ENCODE measurements at places on chromosomes 2 and 18.
A peak's percentile ranks its signal among the peaks of the same experiment; 100 is the strongest.

DNA sequence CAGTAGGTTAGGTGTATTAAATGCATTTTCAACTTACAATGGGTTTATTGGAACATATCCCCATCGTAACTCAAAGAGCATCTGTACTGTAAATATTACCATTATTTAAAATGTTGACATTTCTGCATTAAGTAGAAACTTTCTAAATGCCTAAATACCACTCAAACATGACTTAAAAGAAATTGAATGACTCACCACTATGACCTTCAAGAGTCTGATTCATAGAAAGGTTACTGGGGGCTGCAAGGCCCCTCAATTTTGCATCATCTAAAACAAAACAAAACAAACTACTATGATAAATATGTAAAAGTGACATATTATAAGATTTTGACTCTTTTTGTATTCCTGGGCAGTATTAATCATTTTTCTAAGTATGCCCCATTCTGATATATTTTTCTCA, 7.6 kb downstream of the WDR35 start:
- DNase-seq = no peak

DNA sequence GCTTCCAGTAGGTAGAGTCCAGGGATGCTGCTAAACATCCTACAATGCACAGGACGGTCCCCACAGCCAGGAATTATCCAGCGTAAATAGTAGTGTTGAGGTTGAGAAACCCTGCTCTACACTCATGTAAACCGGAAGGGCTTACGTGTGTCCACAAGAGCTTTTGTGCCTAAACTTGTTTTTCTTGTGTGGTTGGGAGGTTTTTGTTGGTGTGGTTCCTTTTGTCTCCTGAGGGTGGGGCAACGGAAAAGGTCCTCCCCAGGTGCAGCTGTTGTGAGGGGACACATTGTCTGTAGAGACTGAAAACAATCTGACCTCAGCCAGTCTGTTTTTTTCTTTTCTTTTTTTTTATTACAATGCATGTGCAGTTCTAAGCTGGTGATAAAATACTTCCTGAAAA, 72.7 kb upstream of the MGAT5 start:
- DNase-seq = no peak

DNA sequence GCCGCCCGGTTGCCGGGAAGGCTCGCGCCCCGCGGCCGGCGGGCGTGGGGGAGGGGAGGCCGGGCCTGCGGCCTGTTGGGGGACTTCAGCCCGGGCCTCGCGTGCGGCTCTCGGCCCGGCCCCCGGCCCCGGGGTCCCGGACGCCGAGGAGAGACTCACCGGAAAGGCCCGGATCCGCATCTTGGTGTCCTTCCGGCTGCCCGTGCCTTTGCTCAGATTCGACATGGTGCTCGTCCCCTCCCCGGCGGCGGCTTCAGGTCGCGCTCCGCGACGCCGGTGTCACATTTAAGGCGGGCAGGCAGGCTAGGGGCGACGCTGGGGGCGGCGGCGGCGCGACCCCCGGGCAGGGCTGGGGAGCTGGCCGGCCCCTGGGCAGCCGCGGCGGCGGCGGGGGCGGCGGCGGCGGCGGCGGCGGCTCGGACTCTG, 365 bp downstream of the CUL3 start:
- DNase-seq = peak; percentile 40

DNA sequence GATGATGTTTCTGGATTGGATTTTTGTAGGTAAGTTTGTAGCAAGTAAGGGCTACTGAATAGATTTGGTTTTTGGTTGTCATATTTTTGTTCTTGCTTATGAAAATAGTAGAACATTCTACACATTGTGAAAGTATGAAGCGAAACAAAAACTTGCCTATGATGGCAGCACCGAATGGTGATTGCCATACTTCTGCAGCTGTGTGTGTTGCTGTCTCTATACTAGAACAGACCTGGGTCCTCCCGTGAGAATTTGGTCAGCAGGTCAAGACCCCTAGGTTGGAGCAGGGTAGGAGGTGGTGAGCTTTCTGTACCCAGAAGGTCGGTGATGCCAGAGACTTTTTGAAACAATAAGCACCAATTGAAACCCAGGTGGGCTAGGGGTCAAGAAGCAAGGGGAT, 322.6 kb downstream of the PRKCE start:
- no peak for DNase-seq

DNA sequence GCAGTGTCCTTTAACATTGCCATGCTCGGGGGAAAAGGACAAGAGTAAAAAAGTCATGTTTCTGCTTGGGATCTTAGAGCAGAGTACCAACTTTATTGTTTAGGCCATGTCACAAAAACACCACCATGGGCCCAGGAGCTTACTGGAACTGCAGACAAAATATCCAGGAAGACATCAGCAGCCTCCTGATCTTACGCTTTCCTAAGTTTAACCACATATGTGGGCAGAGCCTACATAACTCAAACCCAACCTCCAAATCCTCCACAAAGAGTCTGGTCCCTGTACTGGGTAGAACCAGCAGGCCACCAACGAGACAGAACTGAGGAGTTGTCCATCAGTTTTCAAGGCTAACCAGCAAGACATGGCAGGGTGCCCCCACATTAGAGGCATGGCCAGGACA, 10.3 kb downstream of the GALNT14 start:
- DNase-seq = no peak

DNA sequence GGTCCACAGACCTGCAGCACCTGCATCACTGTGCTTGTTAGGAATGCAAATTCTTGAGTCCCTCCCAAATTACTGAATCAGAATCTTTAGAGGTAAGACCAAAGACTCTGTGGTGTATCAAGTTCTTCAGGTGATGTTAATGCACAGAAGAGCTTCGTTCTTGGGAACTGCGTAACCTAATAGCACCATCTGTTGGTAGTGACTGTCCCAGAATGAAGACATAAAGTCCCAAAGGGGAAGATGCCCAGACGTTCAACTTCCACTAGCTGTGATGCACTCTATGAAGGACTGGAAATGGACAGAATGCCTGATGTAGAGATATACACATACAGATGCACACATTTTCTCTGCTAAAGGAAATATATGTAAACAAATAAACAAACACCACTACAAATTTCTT, 576.0 kb downstream of the LRP1B start:
- DNase-seq = no peak

- no peak for DNase-seq
These were observed 461.4 kb downstream of the GALR1 start for GRCh38 chr18:77711096-77711495.

- no peak for DNase-seq
These were observed 13.7 kb downstream of the LDLRAD4 start for GRCh38 chr18:13232086-13232917.

DNA sequence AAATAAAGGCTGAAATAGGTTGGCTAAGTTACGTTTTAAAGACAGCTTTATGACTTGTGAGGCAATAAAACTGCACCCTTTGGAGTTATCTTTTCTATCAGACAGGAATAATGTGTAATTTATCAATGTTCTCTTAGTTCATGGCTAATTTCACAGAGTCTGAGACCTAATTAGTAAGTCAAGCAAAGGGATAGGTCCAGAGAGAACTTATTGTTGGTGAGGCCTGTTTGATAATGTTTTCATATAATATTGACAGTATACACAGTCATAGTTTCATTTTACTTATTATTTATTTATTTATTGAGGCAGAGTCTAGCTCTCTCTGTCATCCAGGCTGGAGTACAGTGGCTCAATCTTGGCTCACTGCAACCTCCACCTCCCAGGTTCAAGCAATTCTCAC, 1.9 kb upstream of the IL36RN start:
- no peak for DNase-seq

DNA sequence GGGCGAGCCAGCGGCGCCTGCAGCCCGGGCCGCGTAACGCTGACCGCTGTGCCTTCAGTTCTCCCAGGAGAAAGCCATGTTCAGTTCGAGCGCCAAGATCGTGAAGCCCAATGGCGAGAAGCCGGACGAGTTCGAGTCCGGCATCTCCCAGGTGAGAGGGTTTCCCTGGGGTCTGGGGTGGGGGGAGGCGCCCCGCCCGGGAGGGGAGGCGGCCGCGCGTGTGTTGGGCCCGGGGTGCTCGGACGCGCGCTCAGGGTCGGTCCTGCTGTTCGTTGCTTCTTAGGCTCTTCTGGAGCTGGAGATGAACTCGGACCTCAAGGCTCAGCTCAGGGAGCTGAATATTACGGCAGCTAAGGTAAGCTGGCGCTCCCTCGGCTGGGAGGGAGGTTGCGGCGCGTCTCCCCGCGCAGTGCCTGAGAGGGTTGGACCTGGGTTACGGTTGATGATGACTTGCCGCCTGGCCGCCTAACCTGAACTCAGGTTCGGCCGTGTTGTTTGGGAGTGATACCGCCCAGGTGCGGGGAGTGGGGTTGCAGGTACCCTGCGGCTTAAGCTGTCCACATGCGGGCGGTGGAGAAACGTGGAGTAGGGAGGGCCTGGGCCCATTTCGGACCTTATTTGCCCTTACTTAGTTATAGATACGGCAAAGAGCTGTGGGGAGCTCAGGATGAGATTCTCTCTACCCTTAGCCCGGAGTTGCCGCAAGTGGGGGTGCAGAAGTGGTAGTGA, 638 bp downstream of the RPS7 start:
- DNase-seq = no peak

- DNase-seq = no peak
These were observed 49.2 kb downstream of the SIGLEC15 start for GRCh38 chr18:45874491-45875184.

DNA sequence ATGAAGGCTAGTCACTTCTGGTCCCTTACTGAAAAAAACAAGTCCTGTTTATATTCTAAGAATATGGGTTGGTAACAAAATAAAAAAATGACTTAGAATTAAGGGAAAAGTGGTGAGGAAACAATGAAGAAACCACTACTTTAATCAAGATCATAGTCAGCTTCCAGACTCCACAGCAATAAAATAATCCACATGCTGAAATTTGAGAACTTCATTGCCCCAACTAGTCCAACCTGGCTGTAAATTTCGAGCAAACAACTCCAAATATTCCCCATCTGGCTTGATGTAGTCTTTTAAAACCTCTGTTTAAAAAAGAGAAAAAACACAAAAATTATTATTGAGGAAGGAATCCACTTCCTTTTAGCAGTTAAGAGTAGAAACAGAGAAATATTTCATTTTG, 32.5 kb downstream of the METTL4 start:
- DNase-seq = no peak

DNA sequence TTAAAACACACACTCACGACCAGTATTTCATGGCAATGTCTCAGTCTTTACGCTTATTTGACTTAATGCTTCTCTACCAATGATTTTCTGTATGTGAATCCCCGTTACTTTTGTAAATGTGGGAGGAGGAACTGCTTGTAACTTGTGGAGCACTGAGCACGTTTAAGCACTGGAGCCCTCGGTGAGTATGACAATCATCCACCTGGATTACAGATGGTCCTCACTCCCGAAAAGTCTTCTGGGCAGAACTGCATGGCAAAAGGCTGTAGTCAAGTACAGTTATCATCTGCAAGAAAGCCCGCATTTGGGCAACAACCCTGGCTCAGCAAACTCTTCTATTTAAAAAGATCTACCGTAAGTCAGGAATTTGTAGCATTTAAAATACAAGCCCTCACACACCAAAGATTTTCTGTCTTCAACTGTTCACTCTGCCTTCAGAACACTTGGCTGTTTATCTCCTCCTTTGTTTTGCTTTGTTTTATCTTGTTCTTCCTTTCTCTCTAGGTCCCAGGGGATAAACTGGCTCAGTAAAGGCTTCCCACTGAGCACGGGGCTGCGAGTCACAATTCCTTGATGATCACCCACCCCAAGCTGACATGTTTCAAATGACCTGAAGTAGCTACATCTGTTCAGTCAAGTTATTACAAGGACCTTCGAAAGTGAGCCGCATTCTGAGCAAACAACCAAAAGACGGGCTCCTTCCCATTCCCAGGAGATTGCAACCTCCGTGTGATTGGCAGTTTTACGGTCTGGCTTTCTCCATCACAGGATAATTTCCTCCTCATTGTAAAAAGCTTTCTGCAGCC, 102.2 kb downstream of the DLGAP1 start:
- no peak for DNase-seq

DNA sequence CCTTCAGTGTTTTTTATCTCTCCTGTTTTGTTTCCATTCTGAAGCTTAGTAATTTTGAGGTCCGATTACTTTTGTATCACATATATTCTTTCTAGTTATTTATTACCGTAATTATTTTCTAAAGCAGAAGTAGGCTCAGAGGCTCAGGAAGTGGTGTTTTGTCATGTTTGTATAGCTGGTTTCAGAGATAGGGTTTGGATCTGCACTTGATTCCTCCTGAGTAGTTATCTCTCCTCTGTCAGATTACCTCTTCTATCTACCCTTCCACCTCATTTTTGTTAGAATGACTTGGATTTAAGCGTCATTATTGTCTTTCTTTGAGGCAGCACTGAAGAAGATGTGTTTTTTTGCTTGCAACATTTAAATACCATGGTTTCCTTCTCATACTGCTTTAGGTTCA, 95.4 kb downstream of the MTA3 start:
- DNase-seq = no peak

- no peak for DNase-seq
These were observed 1.5 kb upstream of the FLACC1 start for GRCh38 chr2:201358684-201359083.

DNA sequence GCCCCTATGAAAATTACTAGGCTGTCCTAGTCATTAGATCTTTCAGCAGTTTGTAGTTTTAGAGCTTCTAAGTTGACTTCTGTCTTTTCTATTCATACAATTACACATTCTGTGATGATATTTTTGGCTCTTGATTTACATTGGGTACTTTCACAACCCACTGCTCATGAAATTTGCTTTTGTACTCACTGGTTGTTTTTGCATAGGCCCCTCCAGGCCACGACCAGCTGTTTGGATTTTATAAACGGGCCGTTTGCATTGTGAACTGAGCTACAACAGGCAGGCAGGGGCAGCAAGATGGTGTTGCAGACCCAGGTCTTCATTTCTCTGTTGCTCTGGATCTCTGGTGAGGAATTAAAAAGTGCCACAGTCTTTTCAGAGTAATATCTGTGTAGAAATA, 193.8 kb downstream of the RPIA start:
- no peak for DNase-seq

DNA sequence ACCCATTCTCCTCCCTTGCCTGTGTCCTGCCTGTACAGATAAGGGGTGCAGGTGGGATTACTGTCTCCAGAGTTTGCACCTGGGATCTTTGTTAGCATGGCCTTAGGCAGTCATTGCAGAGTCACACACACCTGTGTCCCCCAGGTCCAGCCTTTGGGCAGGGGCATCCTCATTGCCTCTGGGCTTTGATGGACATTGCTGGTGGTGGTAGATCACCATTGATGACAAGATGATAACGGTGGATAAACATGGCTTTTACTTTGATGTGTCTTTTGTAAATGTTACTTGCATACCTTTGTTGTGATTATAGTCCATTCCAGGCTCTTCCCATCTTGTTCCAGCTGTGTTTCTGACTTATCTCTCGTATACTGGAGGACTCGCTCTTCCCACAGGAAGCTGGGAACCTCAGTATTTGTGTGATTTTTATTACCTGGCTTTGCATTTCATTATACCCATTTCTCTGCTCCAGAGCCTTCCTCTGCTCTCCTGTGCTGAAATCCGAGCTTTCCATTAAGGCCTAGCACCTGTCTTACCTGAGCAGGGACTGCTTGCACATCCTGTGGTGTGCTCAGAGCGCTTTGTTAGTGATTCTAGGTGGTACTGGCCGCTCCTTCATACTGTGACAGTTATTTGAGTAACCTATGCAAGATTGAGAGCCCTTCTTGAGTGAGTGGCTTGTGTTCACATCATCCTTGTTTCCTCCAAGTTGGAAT, 79.2 kb downstream of the PTPRM start:
- DNase-seq = no peak
